ENCODE measurements at places on chromosomes 3 and 15.

DNA sequence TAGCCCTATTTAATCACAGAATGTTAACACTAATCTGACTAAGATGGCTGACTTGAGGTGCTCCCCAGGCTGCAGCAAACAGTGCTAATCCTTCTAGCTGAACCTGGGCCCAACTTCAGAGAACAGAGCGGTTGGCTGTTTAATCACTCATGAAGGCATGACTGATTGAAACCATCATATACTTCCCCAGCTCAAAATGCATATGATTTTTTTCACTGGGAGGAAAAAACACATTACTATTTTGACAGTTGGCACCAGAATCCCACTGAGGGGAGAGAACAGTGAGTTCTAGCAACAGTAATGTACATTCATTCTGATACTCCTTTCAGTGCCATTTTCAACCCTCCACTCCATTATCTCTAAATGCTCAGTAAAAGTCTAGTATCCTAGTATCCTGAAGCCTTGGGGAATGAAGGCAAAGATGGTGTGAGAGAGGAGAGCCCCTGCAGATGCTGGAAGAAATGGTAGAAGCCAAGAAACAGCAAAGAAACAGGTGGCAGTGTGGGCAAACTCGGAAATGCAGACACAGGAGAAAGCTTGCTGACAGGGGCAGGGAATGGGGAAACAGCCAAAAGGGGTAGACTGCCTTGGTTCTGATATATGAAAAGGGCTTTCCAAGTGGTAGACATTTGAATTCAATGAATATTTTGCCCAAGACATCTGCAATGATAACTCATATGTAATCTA is 34.4 kb upstream of the CASR start:
- DNase-seq: no peak

GRCh38 chr3:121722411-121722810 is 27.1 kb downstream of the GOLGB1 start:
- DNase-seq: no peak

- DNase-seq: no peak
These were observed 35.8 kb downstream of the MGLL start for GRCh38 chr3:127786353-127787070.

- DNase-seq: no peak
These were observed 4.2 kb downstream of the KLHL40 start for GRCh38 chr3:42689421-42690014.

- DNase-seq: no peak
These were observed 36.6 kb upstream of the MTMR10 start for GRCh38 chr15:31027910-31028578.

DNA sequence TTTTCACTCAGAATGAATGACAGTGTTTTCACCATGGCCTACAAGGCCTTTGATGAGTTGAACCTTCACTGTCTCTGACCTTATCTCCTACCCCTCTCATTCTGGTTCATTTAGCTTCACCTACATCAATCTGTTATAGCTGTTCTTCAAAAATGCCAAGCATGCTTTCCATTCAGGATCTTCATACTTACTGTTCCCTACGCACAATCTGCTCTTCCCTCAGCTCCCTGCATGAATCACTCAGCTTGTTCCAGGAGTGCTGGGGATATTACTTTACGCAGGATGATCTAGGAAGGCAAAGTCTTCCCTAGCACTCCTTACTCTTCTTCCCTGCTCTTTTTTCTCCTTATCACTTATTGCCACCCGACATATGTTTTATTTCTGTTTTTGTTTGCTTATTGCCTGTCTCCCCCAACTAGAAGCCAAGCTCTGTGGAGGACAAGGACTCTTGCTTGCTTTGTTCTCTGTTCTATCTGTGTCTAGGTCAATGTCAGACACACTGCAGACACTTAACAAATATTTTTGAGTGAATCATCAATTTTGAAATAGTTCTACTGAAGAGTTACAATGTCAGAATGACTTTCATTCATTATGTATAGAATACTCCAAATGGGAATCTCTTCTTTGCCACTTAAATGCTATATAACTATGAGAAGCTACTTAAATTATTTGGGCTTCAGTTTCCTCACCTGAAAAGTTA is 238.3 kb upstream of the FEZF2 start:
- no peak for DNase-seq

DNA sequence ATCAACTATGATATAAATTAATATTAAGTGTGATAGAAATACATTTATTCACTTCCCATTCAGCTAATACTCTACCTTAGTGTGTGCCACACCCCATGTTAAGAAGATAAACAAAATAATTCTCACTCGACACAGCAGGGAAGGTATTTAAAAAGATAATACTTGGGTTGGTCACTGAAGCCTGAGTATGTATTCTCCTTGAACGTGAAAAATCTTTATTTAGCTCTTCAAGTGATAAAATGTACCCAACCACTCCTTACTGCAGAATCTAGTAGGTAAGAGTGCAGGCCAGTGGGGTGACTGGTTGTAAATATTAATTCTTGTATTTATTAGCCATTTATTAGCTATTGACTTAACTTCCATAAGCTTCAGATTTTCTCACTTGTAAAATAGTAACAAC is 372.7 kb upstream of the THBS1 start:
- DNase-seq: no peak

DNA sequence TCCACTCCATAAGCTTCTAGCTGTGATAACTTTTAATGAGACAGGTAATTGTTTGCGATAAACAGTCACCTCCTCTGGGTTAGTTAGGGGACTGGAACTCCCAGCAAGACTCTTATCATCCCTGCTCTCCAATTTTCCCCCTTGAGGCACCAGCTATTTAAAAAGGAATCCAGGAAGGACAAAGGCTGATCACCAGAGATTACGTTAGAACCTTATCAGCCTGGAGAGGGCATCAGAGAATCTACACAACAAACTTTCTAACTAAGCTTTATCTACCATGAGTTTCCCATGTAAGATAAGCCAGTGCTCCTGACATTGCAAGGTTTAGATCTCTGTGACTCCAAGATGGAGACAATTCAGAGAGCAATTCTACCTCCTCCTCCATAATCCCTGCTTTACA is 31.3 kb downstream of the GPR176 start:
- no peak for DNase-seq

GRCh38 chr3:114585687-114586086 is 291.9 kb downstream of the TIGIT start:
- no peak for DNase-seq

DNA sequence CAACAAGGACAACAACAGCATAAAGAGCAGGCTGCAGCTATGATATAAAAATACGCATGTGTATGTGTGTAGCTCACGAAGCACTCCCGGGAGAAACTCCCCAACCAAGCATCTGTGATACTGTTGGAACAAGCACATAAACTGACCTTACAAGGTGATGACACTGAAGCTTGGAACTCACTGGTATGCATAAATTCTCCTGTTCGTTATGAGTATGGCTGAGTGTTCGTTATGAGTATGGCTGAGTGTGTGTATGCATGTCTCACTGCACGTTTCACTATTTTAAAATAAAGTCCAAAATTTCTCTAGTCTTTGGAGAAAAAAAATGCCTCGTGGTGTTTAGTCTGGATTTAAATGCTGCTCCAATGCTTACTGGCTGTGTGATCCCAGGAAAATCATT is 256.8 kb downstream of the RORA start:
- no peak for DNase-seq

DNA sequence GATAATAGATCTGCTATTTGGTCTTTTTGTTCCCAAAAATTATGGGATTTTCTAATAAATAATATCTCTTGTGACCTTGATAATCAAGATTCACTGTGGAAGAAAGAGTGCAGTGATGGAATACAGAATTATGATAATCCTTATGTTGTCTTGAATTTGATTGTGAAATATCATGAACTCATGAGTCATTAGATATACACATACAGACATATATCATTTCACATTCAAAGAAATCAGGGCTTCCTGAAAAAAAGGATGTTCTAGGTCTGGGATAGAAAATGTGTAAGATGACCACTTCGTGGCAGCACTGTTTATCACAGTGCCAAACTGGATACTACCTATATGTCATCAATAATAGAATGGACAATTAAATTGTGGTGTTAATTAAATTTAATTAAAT is 97.7 kb downstream of the DPH6 start:
- DNase-seq: no peak

DNA sequence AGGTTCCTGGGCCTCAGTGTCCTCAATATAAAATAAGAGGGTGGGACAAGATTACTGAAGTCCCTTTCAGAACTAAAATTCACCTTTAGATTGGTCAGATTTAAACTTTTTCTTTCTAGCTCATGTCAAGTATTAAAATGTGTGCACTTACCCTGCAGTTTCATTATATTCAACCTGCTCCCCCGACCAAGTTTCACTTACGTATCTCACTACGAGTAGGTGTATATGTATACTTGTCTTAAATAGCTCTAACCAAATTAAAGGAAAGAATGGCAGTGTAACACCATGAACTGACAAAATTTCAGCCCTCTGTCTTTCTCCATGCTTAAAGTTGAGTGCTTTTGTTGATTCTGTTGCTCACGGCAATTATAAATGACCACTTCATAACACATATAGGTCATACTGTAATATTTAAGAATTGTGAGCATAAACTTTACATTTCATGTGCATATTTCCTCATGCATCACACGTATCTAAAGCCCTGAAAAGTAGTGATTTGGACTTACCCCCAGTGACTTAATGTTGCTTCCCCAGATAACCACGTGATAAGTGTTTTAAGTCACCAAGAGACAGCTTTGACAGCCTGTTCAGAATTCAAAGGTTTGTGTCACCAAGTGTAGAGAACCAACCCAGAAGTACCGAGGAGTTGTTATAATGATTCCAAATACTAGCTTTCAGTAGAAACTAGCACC is 70.0 kb downstream of the PGPEP1L start:
- no peak for DNase-seq

Data from NCI-H526 treated with DMSO at 0.1 percent for 48 hours (cell line).